ENCODE measurements at places on chromosomes 4 and X.
A peak's percentile ranks its signal among the peaks of the same experiment; 100 is the strongest.

DNA sequence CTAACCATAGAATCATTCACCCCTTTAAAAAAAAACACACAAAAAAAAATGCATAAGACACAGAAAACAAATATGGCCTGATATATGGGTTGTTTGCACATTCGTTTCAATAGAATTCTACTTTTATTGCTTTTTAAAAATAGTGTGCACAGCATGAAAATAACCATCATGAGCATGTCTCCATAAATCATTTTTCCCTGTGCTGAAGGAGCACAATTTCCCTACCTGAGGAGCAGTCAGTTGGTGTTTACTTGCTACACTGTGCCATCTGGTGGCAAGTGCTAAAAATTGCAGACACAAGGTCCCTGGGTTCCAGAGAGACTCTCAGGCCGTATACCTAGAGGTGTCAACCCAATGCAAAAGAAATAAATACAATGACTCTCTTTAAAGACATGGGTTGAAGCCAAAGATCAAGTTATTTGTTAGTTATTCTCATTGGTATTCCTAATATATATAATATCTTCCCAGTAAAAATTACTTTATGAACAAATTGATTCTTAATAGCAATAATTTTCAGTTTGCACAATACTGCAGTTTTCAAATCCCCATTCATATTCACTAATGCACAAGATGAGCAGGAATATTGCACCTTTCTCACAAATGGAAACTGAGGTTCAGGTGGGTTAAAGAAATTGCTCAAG, 551.4 kb downstream of the IQCM start:
- peak; percentile 73 for DNase-seq

- DNase-seq = peak; percentile 30
These were observed 2.2 kb upstream of the MGARP start for GRCh38 chr4:139282065-139282720.

DNA sequence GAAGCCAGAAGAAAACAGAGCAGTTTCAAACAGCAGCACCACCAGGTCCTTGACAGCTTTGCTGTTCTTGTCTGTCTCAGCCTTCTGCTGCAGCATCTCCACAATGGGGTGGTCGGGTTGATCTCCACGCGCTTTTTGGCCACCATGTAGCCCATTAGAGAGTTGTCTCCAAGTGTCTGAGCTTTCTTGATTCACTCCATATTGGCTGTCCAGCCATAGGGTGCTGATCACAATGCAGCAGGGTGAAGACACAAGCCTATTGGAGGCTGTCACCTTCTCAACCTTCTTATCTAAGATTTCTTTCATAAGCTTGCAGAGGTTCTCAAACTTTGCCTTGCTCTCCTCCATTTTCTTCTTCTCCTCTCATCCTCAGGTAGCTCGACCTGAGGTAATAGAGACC, 175.4 kb upstream of the S100G start:
- no peak for DNase-seq

GRCh38 chr4:83334425-83335241, at the start of gene HPSE:
HPSE (minus strand) TSS chr4:83334848; CDS start chr4:83334782, 66 bp downstream.
- DNase-seq = peak; percentile 79

DNA sequence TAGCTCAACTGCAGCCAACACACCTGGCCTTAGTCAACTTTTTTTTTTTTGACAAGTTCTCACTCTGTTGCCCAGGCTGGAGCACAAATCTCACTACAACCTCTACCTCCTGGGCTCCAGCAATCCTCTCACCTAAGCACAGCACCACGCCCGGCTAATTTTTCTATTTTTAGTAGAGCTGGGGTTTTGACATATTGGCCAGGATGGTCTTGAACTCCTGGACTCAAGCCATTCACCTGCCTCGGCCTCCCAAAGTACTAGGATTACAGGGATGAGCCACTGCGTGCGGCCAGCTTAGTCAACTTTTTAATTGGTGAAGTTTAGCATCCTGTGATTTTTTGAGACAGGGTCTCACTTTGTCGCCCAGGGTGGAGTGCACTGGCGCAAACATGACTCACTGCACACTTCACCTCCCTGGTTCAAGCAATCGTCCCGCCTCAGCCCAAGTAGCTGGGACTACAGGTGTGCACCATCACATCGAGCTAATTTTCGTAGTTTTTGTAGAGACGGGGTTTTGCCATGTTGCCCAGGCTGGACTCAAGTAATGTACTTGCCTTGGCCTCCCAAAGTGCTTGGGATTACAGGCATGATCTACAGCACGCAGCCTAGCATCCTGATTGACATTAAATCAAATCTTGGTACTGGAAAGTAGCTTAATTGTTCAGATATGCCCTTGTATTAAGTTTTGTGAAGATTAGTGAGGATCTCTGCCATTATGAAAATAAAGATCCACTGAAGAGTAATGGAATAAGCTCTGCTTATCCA, 8.3 kb downstream of the HNRNPDL start:
- DNase-seq = no peak

DNA sequence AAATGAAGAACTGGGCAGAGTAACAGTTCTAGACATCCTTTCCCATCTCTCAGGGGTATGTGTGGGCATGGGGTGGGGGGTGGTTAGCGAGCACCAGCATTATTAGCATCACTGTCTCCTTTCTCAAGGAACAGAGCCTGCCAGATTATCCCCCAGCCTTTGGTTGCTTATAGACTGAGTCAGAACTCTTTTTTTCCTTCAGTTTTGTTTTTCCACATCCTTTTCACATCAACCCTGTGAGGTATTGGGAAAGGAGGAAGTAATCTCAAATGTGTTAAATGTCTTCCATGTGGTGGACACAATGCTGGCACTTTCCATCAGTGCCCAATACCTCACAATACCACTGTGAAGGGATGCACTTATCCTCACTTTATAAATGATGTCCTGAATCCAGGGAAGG, 3.1 kb upstream of the FGF16 start:
- no peak for DNase-seq

- no peak for DNase-seq
These were observed 37.1 kb upstream of the KLHL8 start for GRCh38 chr4:87257523-87257922.

GRCh38 chr4:83716874-83717273, 181.0 kb downstream of the GPAT3 start:
- peak; percentile 6 for DNase-seq

DNA sequence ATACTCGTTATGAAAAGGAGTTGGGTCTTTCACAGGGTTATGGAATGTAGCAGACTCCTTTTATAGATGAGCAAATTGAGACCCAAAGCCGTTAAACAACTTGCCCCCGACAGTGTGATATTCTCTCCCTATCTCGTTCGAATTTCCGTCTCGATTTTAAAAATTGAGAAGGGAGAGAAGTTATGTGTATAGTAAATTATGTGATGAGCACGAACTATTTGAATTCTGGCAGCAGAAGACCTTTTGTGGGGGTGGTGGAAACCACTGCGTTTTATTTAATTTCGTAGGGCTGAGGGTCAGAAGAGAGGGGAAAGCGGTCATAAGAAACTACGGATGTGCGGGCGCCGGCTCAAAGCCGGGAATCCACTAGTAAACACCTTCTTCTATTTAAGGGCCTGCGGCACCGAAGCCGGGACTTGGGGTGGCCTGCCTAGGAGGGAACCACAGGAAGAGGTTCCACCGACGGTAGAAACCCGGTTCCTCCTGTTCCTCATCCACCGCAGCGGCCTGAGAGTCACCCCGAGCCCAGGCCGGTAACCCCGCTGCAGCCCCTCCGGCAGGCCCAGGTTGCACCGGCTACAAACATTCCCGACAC, 1.5 kb upstream of the DDX3X start:
- peak; percentile 33 for DNase-seq

GRCh38 chr4:65302145-65302544, 368.1 kb downstream of the EPHA5 start:
- no peak for DNase-seq

DNA sequence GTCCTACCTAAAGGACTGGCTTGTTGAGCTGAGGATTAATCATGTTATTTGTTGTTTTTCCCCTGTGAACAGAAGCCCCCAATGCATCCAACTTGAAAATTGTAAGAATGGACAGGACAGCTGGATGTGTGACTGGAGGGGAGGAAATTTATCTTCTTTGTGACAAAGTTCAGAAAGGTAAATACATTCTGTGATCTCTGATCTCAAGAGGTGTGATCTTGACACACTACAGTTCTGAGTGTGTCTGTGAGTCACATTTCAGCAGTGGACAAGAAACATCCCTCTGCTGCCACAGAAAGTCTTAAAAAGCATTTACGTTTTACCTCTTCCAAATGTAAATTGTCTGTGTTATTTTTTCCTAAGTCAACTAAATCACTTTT, 79.3 kb downstream of the NFKB1 start:
- DNase-seq = no peak

DNA sequence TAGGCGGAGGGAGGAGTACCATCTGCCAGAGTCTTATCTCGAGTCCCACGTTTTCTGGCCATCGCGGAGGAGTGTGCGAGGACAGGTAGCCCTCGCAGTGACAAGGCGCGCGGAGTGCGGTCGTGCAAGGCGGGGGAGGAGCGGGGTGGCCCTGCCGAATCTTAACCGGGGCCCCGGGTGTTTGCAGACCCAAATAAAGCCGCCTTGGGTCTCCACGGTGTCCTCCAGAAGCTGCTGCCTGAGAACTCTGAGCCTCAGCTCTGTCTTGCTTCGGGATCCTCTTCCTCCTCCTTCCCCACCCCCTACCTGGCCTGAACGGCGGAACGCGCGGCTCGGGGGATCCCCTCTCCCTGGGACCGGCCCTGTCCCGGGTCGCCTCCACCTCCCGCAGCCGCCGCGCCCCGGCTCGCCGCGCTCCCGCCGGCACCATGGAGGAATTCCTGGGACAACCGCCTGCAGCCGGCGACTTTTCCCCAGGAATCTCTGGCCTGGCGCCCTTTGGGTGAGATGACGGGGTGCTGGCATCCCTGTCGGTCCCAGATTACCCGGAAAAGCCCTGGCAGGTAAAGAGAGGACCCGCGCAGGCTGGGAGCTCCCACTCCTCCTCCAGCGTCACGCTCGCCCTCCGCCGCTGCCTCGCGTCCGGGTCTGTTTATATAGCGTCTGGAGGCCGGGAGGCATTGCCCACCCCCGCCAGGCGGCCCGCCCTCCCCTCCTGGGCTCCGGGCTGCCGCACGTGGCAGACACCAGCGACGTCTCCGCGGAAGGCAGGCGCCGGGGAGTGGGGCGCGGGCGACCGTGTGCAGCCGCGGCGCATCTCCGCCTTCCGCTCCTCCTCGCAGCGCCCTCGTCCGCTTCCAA, at the start of gene GALNTL6:
Gene GALNTL6, plus strand, starts transcription at position 740 of the 861 bp plus-strand sequence.
- no peak for DNase-seq

DNA sequence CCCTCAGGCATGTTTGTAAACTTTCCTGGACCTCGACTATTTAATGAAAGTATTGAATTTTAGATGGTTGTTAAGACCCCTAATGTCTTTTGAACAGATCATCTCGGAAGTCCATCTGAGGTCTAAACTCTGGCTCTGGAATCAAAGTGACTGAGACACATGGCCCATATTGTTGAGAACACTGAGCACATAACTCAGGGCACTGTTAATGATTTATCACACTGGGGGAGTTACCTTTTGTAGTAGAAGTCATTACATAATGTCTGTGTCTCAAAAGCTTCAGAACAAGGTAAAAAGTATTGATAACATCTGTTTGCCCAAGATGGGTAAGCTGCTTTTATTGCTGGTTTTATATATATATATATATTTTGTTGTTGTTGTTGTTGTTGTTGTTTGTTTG, 103.4 kb upstream of the HS3ST1 start:
- no peak for DNase-seq

GRCh38 chr4:79476196-79476595, 68.2 kb upstream of the GK2 start:
- no peak for DNase-seq

- no peak for DNase-seq
These were observed 480.9 kb upstream of the IGFBP7 start for GRCh38 chr4:57591073-57591472.

DNA sequence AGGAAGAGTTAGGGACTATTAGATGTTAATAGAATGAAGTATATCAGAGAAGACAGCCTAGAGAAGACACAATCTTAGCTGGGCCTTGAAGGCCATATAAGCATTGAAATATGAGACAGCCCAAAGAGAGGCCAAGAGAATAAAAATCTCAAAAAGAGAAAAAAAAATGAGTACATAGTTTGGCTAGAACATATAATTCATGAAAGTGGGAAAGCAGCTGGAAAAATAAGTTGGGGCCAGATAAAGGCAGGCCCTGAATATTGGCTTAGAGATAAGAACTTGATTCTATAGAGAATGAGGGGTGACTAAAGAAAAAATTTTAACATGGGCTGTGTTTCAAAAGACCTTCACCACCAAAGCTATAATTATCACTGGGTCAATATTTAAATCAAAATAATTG, 7.4 kb upstream of the UTP3 start:
- no peak for DNase-seq

- peak; percentile 34 for DNase-seq
These were observed 246.3 kb downstream of the BANK1 start for GRCh38 chr4:102036619-102037376.

- peak; percentile 87 for DNase-seq
These were observed at the start of gene CLIC2 for GRCh38 chrX:155334486-155335336. CLIC2 (minus strand) TSS chrX:155334614; CDS start chrX:155334427, 187 bp downstream.

DNA sequence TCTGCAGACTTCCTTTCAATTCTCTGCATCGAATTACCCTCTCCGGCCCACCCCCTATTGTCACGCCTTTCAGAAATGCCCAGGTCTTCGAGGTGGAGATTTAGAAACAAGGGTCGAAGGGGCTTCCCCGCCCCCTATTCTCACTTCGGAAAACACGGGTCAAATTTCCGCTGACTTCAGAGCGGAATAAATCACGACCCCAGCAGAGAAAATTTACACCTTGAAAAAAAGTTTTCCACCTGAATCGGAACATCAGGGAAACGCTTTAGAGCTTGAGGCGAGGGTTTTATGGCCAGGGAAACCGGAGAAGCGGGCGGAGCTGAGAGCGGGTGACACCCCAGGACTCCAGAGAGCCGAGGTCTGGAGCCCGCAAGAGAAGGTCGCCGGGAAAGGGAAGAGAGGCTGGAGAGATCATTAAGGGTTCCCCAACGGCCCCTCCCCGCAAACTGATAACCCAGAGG, 1.6 kb downstream of the SHISA3 start:
- DNase-seq = no peak

- no peak for DNase-seq
These were observed 14.8 kb downstream of the HTRA3 start for GRCh38 chr4:8284391-8284790.

DNA sequence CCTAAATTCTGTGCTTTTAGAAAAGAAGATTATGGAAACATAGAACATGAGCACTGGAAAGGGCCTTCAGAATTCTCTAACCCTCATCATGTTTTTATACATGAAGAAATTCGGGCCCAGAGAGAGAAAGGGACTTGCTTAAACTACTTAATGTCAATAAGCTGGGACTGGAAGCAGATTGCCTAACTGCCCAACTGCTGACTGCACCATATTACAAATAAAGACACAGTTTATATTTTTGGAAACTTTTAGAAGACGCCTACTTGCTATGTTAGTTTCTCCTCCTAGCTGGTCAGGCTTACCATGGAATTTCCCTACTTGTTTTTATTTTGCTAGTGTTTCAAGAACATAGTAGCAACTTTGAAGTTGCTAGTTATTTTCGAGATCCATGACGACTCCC, 47.1 kb downstream of the SLC9A6 start:
- DNase-seq = no peak

- no peak for DNase-seq
These were observed 277.8 kb upstream of the EMCN start for GRCh38 chr4:100795581-100795980.

GRCh38 chr4:78560296-78560963, 8.9 kb downstream of the ANXA3 start:
- DNase-seq = peak; percentile 90

GRCh38 chr4:90226734-90227133, 99.5 kb downstream of the CCSER1 start:
- DNase-seq = no peak

GRCh38 chr4:113116414-113117357, 67.2 kb downstream of the ANK2 start:
- DNase-seq = no peak

All from fibroblast of pulmonary artery (primary cell).